WERI-Rb-1 (cell line): ENCODE measurements at places on chromosomes 11 and 22.

- no peak for DNase-seq
Measured at GRCh38 chr22:45237065-45237990, 3.4 kb downstream of the KIAA0930 start.

DNA sequence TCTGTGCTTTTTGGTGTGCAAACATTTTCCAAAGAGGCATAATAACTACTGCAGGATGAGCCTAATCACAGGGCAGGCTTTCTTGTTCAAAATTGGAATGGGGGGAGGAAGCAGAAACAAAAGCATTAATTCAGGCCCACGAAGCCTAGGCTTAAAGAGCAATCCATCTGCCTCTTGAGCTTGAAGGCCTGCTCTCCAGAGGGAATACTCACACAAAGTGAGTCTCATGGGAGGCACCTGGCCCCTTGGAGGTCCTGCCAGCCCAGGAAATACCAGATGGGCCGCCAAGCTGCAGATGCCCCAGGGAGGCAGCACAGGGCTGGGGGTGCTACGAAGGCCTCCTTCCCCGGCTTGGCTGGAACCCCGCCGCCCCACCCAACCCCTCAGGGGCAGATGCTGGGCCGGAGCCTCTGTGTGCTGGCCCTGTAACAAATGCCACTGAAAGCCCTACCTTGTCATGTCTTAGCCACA, 39.3 kb upstream of the COMT start:
- peak; percentile 75 for DNase-seq

DNA sequence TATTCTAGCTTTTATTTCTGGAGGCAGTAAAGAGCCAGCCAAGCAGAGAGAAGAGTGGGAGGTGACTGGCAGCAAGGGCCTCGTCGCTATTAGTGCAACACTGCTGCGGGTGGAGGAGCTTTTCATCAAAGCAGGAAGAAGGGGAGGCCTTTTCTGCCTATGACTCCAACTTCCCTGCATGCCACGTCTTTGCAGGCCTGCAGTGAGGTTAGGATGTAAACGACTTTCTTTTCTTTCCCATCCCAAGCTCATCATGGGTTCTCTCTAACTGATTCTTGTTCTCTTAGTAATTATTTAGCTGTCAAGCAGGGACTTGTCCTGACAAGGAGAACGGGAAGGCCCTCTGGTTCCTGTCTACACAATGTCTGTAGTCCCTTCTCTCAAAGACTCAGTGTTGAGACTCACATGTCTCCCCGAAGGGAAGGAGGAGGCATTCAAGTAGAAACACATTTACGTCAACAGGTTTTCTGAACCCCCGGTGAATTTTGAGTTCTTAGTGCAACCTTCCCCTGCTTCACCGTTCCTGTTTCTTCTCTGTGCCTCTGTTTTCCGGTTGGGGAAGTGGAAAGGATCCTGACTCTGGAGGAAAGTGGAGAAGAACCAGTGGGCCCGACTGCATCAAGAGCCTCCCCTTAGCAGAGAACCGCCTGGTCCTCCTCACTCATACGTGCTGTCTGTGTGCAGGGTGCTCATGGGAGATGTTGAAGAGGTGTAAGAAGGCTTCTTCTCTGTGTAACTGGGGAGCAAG, 56.9 kb downstream of the PACS1 start:
- no peak for DNase-seq

DNA sequence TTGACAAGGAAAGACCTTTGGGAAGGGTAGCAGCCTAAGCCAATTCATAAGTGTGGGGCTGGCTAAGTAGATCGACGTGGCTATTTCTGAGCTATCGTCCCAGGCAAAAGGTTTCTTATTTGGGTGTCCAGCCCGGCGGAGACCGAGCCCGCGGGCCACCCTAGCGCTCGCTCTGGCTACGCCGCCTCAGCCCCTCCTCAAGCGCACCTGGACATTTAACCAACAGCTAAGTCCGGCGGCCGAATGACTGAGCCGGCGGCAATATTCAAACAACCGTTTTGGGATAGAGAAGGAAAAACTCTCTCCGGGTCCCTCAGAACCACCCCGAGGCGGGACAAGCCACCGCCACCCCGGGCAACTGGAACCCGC, 457 bp downstream of the RNF141 start:
- DNase-seq, result peak; percentile 45

- DNase-seq, result no peak
Measured at GRCh38 chr11:35313066-35313759, 106.1 kb downstream of the SLC1A2 start.

- DNase-seq, result peak; percentile 72
Measured at GRCh38 chr11:125871391-125872137, 15.9 kb upstream of the HYLS1 start.

GRCh38 chr11:81197396-81197795, 1536.3 kb downstream of the FAM181B start:
- peak; percentile 9 for DNase-seq

DNA sequence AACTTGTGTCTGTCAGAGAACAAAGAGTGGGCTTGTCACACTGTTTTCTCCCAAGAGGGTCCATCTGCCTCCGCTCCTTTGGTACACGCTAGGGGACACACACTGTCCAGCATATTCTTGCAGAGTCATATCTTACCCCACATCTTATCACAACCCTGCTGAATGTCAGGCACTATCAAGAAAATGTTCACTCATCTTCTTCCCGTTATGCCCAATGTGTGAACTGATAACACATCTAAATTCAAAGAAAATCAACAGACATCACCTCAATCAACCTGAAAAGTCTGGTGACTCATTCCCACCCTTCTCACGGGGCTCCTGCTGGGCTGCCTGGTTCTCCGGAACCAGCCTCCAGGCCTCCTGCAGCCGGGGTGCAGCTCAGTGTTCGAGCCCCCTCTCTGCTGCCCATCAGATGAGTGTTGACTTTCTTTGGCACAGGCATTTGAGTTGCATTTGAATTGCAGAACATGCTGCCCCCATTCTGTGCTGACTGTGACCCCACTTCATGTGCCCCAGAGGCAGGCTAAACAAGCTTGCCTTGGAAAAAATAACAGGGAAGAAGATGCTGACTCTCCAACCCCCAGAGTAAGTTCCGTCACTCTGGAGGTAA, 19.4 kb downstream of the GRAP2 start:
- no peak for DNase-seq

DNA sequence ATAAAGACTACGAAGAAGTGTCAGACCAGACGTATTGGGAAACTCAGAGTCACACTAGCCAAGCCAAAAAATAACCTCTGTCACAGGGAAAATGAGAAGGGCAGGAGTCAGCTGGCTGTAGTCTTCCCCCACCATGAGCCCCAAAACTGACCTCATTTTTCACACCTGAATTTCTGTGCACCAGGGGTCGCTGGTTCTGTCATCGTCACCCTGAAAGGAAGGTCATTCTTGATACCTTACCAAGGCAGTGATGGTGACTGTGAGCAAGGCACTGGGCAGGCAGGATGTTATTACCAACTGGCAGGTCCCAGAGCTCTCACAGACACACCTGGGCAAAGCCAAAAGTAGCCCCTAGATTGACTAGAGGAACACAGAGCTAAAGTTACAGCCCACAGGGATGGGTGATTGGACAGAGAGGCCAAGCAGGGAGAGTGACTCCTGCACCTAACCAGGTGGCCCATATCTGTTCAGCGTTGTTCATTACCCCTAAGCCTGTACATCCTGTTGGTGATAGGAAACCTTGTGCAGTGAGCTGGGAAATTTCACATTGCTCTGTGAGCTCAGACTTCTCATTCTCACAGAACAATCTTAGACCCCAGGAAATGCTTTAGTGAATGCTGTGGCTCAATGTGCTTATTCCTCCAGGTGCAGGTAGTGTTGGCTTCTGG, 32.3 kb upstream of the OR56A1 start:
- no peak for DNase-seq

DNA sequence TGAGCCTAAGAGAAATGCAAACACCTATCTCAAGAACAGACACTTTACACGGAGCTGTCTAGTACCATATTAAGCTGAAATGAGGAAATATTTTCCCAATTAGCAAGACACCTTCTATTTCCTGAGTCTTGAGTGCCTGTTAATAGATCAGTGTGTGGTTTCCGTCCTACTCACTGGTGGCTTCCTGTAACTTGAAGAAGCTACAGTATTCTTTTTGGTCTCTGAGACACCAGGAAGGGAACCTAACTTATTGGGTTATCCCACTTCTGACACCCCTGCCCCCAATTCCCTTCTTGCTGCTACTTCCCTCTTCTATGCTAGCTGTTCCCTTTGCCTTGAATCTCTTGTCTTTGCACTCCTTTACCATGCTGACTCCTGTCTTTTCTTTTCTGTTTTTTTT, 92.7 kb downstream of the FDX1 start:
- DNase-seq, result no peak
